IPS DF 6.9 (cell line): ENCODE measurements at places on chromosomes 13 and 19.

- H3K27me3 ChIP-seq, result no peaks in the 10 kb centered on the region
- no peaks in the 10 kb centered on the region for H3K4me1 ChIP-seq
- no peak overlapping the region for H3K4me3 ChIP-seq
- no peaks in the 10 kb centered on the region for H3K36me3 ChIP-seq
These were observed 12.0 kb upstream of the DZIP1 start for GRCh38 chr13:95656386-95657015.

DNA sequence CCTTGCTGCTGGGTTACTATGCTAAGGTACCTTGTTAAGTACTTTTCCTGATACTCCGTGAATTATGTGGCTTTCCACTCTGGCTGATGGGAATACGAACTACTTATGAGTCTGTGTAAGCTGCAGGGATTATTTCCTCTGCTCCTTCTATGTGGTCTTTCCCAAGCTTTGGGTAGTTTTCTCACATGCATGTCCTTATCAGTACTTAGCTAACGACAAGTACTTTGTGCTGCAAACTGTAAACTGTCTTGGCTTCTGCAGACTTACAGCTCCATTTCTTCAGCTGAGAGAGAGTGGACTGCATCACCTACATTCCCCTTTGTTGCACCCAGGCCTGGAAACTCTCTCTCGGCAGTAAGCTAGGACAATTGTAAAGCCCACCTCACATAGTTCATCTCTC, 76.6 kb downstream of the FGF9 start:
- no peak for DNase-seq
- H3K27me3 ChIP-seq, result no peaks in the 10 kb centered on the region
- no peak overlapping the region for H3K27ac ChIP-seq
- no peak overlapping the region for H3K4me3 ChIP-seq
- no peaks in the 10 kb centered on the region for H3K36me3 ChIP-seq

GRCh38 chr19:4122480-4122879, 1.4 kb downstream of the MAP2K2 start:
- no peaks in the 10 kb centered on the region for H3K27me3 ChIP-seq
- H3K4me1 ChIP-seq, result 0 out of 2 replicates have a peak, but pooled peaks cover 2% of the 10 kb centered on the region
- H3K4me3 ChIP-seq, result peak overlapping the region; percentile 68; the same call in 1 of the 2 replicates
- H3K27ac ChIP-seq, result no peak overlapping the region
- no peaks in the 10 kb centered on the region for H3K36me3 ChIP-seq
- no peak for DNase-seq

DNA sequence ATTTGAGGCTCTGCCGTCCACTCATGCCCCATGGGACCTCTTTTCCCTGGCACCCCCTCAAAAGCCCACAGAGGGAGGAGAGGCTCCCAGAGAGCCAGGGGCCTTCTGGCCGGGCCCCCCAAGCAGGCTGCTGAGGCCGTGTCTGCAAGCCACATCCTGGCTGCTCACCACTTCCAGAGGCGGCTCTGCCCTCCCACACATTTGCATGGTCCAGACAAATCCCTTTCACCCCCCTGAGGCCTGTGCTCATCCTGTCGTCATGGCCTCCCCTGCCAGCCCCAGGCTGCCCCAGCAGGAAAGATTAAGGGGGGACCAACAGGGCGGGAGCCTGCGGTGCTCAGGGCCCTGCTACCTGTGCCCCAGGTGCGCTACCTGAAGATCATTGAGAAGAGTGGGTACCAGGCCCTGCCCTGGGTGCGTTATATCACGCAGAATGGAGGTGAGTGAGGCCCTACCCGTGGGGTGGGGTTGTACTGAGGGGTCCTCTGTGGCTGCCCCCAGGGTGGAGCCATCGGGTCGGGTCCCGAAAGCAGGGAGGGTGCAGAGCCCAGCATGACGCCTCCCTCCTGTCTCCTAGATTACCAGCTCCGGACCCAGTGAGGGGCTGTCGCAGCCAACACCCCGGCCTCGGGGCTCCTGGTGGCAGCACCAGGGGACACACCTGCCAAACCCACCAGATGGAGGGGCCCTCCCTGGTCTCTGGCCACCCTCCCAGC, 36.3 kb downstream of the AP1M1 start:
- no peaks in the 10 kb centered on the region for H3K27me3 ChIP-seq
- no peaks in the 10 kb centered on the region for H3K4me1 ChIP-seq
- H3K27ac ChIP-seq, result no peak overlapping the region

GRCh38 chr19:43719378-43719868, 3.5 kb downstream of the IRGC start:
- DNase-seq, result no peak
- peaks cover 3% of the 10 kb centered on the region; the same call in 1 of the 2 replicates for H3K4me1 ChIP-seq
- H3K27me3 ChIP-seq, result no peaks in the 10 kb centered on the region
- no peak overlapping the region for H3K4me3 ChIP-seq
- H3K27ac ChIP-seq, result no peak overlapping the region
